Kidney (tissue), 22 donors: ENCODE measurements at places on chromosomes 16 and 17. TPM values are rescaled to one million over a fixed set of nuclear protein-coding genes. Genes with fewer than 3 reads are reported as not detected.
A peak's percentile ranks its signal among the peaks of the same experiment; 100 is the strongest.

SPATA22 gene
- total RNA-seq: 0.31 TPM

KRT16 gene
- total RNA-seq: 3.1 TPM

ACSM5 gene
- 8.6 TPM for total RNA-seq

SPATA32 gene
- total RNA-seq: not detected

CMTM1 gene
- total RNA-seq: 4.6 TPM

FOXL1 gene
- 2.0 TPM for total RNA-seq

TRIM16 gene
- 16.2 TPM for total RNA-seq

DNA sequence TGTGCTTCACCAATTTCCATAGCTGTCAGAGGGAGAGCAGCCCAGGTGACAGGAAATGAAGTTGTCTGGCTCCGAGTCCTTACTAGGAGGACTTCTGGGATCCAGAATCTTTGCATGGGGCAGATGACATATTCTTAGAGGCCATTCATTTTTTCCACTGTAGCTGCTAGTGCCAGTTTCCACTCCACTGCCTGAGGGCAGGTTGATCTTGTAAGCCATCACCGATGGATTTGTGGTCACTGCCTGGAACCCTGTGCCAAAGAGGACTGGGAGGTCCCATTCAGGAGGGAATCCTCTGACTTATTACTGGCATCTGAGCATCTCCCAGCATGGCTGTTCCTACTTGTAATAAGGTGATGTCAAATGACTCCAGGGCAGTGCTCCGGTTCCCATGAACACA, 144.1 kb upstream of the KCNJ18 start:
- peaks cover 4% of the 10 kb centered on the region for H3K4me1 ChIP-seq
- no peak overlapping the region for H3K27ac ChIP-seq
- no peak overlapping the region for H3K4me3 ChIP-seq

DNA sequence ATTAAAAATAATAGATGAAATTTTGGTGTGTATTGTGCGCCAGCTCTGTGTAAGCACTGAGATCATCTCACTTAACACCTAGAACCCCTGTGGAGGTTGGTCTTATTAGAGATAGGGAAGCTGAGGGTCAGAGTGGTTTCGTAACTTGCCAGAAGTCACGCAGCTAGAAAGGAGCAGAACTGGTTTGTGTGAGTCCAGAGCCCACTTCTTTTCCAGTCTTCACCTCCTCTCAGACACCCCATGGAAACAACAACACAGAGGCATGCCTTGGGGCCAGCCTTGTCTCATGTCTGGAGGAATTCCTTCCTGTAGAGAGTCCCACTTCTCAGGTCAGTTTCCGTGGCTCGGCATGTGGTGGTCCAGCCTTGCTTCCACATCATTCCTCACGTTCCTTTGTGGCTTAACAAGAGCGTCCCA, 16.5 kb downstream of the YPEL2 start:
- H3K27me3 ChIP-seq: no peaks in the 10 kb centered on the region
- DNase-seq: no peak
- H3K4me3 ChIP-seq: no peak overlapping the region

- H3K4me3 ChIP-seq: no peak overlapping the region
- H3K36me3 ChIP-seq: no peaks in the 10 kb centered on the region
- no peak for DNase-seq
- no peaks in the 10 kb centered on the region for H3K27me3 ChIP-seq
- no peak overlapping the region for H3K27ac ChIP-seq
- H3K4me1 ChIP-seq: peaks cover 8% of the 10 kb centered on the region
Observed at GRCh38 chr16:68902003-68902968, 59.0 kb downstream of the TANGO6 start.

GRCh38 chr17:51184124-51184523, 17.9 kb downstream of the NME2 start:
- no peak overlapping the region for H3K4me3 ChIP-seq
- H3K4me1 ChIP-seq: no peaks in the 10 kb centered on the region
- H3K27ac ChIP-seq: no peak overlapping the region
- DNase-seq: no peak
- no peaks in the 10 kb centered on the region for H3K27me3 ChIP-seq
- H3K36me3 ChIP-seq: peaks cover 6% of the 10 kb centered on the region

DNA sequence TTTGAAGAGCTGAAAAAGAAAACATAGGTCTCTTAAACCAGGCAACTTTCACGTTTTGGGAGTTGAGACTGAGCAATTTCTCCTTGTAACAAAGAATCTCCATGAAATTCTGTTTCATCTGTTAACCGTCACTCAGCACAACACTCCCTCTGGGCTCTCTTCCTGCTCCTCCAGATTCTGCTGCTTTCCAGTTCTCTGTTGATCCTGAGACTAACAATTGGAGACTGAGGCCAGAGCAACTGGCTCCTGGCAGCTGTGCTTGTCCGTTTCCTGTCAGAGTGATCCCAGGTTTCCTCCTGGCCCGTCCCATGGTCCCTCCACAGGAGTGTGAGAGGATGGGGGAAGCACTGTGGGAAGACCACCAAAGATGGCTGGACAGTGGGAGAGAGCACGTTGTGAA, 32.5 kb downstream of the IST1 start:
- no peaks in the 10 kb centered on the region for H3K27me3 ChIP-seq
- no peak for DNase-seq
- peaks cover 4% of the 10 kb centered on the region for H3K4me1 ChIP-seq
- peaks cover 9% of the 10 kb centered on the region for H3K36me3 ChIP-seq

DNA sequence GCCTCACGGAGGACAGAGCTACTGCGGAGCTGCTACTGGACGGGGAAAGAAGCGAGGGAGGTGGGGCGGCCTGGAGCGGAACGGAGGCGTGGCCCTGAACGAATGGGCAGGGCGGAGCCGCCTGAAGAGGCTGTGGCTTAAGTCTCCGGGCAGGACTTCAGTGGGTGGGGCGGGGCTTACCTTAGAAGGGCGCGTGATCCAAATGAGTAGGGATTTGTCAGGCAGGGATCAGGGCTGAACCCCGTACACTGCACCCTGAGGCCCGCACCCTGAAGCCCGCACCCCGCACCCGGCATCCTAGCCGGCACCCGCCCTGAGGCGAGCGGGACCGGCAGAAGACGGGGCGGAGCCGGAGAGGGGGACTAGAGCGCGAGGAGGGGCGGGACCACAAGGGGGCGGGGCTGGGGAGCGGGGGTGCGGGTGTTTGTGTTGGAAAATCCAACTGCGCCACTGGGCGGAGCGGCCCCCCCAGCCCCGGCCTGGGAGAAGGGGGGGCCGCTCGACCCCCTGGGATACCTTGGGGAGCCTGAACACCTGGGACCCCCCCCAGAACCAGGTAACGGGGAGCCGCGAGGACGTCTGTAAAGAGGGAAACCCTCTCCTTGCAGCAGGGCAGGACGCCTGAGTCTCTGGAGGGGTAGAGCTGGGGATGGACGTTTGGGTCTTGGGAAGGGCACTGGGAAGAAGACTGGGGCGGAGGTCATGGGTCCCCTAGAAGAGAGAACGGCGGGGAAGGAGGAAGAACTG, at the start of gene KDM6B:
Gene KDM6B (plus strand): TSS at position 423 of the 747 bp plus-strand sequence. CDS start 11,338 bp downstream, outside the sequence.
- peak within 1 kb of the TSS; percentile 92 for H3K4me3 ChIP-seq
- H3K27ac ChIP-seq: peak within 1 kb of the TSS; percentile 99
- no peaks in the 10 kb centered on the region for H3K27me3 ChIP-seq

DNA sequence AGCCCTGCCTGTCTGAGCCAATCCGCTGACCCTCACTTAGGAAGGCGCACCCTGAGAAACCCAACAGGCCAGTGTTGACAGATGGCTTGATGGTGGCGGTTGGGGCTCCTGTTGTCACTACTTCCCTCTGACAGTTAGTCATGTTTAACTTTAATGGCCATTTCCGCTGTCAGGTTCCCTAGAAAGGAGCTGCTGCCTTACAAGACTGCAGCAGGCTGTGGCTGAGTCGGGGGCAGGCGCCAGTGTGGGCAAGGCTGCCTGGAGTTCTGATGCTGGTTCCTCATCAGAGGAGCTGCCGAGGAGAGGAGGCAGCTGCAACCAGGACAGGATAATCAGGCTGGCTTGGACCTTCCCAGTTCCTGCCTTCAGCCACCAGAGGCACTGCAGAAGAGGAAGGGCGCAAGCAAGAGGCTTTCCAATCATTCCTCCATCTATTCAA, 223.2 kb upstream of the DYNLRB2 start:
- no peaks in the 10 kb centered on the region for H3K4me1 ChIP-seq
- H3K27me3 ChIP-seq: no peaks in the 10 kb centered on the region
- H3K4me3 ChIP-seq: no peak overlapping the region
- no peaks in the 10 kb centered on the region for H3K36me3 ChIP-seq
- H3K27ac ChIP-seq: no peak overlapping the region

GRCh38 chr17:17536702-17537101, 40.5 kb upstream of the RASD1 start:
- no peak for DNase-seq
- no peaks in the 10 kb centered on the region for H3K4me1 ChIP-seq
- no peak overlapping the region for H3K27ac ChIP-seq

GRCh38 chr16:48318630-48319029, 66.6 kb downstream of the SIAH1 start:
- no peaks in the 10 kb centered on the region for H3K27me3 ChIP-seq
- H3K36me3 ChIP-seq: no peaks in the 10 kb centered on the region
- no peak for DNase-seq
- no peak overlapping the region for H3K27ac ChIP-seq

- no peaks in the 10 kb centered on the region for H3K4me1 ChIP-seq
- H3K4me3 ChIP-seq: peak overlapping the region; percentile 76
- no peaks in the 10 kb centered on the region for H3K27me3 ChIP-seq
- no peaks in the 10 kb centered on the region for H3K36me3 ChIP-seq
- peak; percentile 78 for DNase-seq
- peak overlapping the region; percentile 97 for H3K27ac ChIP-seq
Observed at GRCh38 chr16:2532494-2533141, 1.4 kb upstream of the CEMP1 start.

- no peak for DNase-seq
- H3K4me1 ChIP-seq: peaks cover 52% of the 10 kb centered on the region
- H3K4me3 ChIP-seq: no peak overlapping the region
- no peaks in the 10 kb centered on the region for H3K36me3 ChIP-seq
- H3K27me3 ChIP-seq: no peaks in the 10 kb centered on the region
- H3K27ac ChIP-seq: peak overlapping the region; percentile 76
Observed at GRCh38 chr16:1545044-1546040, 11.9 kb downstream of the TMEM204 start.

DNA sequence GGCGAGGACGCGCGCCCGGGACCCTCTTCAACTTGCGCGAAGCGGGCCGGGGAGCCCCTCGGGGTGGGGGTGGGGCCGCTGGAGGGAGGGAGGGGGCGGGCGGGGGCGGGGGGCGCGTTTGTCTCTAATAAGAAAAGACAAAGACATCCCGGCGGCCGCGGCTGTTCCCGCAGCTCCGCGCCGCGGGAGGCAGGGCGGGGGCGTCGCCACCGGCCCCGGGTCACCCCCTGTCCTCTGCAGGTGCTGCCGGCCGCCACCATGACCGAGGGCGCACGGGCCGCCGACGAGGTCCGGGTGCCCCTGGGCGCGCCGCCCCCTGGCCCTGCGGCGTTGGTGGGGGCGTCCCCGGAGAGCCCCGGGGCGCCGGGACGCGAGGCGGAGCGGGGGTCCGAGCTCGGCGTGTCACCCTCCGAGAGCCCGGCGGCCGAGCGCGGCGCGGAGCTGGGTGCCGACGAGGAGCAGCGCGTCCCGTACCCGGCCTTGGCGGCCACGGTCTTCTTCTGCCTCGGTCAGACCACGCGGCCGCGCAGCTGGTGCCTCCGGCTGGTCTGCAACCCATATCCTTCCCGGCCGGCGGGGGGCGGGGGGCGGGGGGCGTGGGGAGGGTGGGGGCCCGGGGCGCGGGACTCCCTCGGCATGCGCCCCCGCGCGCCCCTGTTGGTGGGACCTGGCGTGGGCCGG, 714 bp downstream of the CACNA1H start:
- no peaks in the 10 kb centered on the region for H3K27me3 ChIP-seq
- H3K4me1 ChIP-seq: no peaks in the 10 kb centered on the region
- DNase-seq: no peak
- H3K27ac ChIP-seq: no peak overlapping the region

- no peaks in the 10 kb centered on the region for H3K36me3 ChIP-seq
- no peaks in the 10 kb centered on the region for H3K4me1 ChIP-seq
- no peaks in the 10 kb centered on the region for H3K27me3 ChIP-seq
- no peak for DNase-seq
- H3K27ac ChIP-seq: no peak overlapping the region
- no peak overlapping the region for H3K4me3 ChIP-seq
Observed at GRCh38 chr16:14051103-14051729, 19.9 kb upstream of the MRTFB start.

GRCh38 chr17:60529806-60530205, 3.8 kb upstream of the APPBP2 start:
- no peaks in the 10 kb centered on the region for H3K27me3 ChIP-seq
- no peak for DNase-seq
- no peaks in the 10 kb centered on the region for H3K36me3 ChIP-seq
- no peak overlapping the region for H3K27ac ChIP-seq
- peaks cover 3% of the 10 kb centered on the region for H3K4me1 ChIP-seq

- H3K36me3 ChIP-seq: no peaks in the 10 kb centered on the region
- H3K4me3 ChIP-seq: no peak overlapping the region
- H3K27ac ChIP-seq: peak overlapping the region; percentile 43
- no peaks in the 10 kb centered on the region for H3K4me1 ChIP-seq
- H3K27me3 ChIP-seq: no peaks in the 10 kb centered on the region
Observed at GRCh38 chr16:12229759-12230594, 253.4 kb downstream of the SNX29 start.

- peaks cover 22% of the 10 kb centered on the region for H3K36me3 ChIP-seq
- DNase-seq: no peak
- H3K4me1 ChIP-seq: peaks cover 3% of the 10 kb centered on the region
- H3K4me3 ChIP-seq: no peak overlapping the region
Observed at GRCh38 chr16:89300976-89301360, 83.5 kb downstream of the ZNF778 start.

- no peaks in the 10 kb centered on the region for H3K4me1 ChIP-seq
- no peak overlapping the region for H3K27ac ChIP-seq
- H3K27me3 ChIP-seq: no peaks in the 10 kb centered on the region
- H3K4me3 ChIP-seq: no peak overlapping the region
- DNase-seq: no peak
Observed at GRCh38 chr17:49046912-49047311, 49.7 kb downstream of the IGF2BP1 start.

- H3K27me3 ChIP-seq: no peaks in the 10 kb centered on the region
- no peaks in the 10 kb centered on the region for H3K4me1 ChIP-seq
- no peaks in the 10 kb centered on the region for H3K36me3 ChIP-seq
- peak within 1 kb of the TSS; percentile 75 for H3K27ac ChIP-seq
- peak; percentile 82 for DNase-seq
Observed at GRCh38 chr17:32341857-32342602, at the start of gene C17orf75. TSS of gene C17orf75 (minus strand) at chr17:32342173. CDS start at chr17:32342139, 34 bp downstream.

DNA sequence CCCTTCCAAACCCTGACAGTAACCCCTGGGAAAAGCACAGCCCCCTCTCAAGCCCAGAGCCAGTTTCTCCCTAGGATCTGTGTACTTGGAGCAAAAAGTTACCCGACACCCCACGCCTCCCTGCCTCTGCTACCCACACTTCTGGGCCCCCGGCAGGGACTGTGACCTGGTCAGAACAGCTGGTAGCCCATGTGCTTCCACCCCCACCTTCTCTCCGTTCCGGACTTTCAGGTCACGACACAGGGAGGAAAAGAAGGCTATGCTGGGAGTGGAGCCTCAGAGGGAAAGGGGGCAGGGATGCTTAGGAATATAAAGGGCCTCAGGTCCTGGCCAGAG, 6.4 kb downstream of the PPY start:
- no peaks in the 10 kb centered on the region for H3K36me3 ChIP-seq
- no peaks in the 10 kb centered on the region for H3K27me3 ChIP-seq
- H3K4me1 ChIP-seq: peaks cover 15% of the 10 kb centered on the region
- H3K4me3 ChIP-seq: no peak overlapping the region
- no peak overlapping the region for H3K27ac ChIP-seq
